NCI-H1048 (cell line): ENCODE measurements at places on chromosomes 6 and 20.

DNA sequence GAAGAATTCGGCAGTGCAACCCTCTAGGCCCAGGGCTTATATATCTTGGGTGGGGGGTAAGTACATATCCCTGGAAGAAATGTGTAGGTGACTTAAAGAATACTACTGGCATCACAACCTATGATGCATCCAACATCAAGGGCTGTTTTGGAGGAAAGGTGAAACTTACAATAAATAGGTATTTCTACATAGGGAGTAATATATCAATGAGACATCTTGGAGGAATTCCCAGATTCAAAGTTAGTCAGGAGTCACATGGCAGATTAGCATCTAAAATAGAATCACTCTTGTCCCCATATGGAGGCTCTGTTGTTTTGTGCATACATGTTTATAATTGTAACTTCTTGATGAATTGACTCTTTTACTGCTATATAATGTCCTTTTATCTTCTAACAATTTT, 375.5 kb downstream of the PAX1 start:
- DNase-seq: no peak

DNA sequence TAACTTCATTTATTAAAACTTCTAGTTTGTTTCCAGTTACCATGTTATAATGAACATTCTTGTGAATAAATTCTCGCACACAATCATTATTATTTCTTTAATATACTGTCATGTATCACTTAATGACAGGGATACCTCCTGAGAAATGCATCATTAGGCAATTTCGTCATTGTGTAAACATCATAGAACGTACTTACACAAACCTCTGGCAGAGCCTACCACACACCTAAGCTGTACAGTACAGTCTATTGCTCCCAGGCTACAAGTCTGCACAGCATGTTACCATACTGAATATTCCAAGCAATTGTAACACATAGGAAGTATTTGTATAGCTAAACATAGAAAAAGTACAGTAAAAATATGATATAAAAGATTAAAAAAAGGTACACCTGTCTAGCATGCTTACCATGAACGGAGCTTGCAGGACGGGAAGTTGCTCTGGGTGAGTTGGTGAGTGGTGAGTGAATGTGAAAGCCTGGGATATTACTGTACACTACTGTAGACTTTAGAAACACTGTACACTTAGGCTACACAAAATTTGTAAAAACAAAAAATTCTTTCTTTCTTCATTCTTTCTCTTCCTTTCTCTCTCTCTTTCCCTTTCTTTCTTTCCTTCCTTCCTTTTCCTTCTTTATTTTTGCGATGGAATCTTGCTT, 268.2 kb upstream of the SOX4 start:
- no peak for DNase-seq

DNA sequence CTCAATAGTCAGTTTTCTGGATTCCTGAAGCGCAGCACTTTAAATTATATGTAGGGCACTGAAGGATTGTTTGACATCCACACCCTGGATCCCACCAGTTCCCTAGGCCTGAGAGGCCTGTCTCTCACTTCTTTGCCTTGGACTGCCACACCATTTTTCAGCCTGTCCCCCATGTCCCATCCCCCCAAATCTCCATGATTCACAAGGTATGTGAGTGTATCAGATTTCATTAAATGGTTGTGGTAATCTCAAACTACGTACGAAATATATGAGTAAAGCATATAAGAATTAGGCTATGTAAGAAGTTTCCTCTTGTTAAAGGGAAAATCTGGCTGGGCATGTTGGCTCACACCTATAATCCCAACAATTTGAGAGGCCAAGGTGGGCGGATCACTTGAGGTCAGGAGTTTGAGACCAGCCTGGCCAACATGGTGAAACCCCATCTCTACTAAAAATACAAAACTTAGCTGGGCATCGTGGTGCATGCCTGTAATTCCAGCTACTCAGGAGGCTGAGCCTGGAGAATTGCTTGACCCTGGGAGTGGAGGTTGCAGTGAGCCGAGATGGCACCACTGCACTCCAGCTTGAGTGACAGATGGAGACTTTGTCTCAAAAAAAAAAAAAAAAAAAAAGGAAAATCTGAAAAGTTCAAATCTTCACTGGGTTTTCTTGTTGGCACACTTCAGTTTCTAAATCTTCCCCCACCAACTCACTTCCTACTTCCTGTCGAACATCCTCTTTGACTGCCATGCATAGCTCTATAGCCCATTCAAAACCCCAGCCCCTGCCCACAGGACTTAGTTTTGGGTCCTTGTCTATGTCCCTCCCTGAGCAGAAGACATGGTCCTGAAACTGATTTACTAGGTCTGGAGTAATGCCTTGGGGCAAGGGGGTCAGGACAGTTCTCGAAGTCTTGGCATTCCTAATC, 97.3 kb upstream of the SHLD1 start:
- no peak for DNase-seq

GRCh38 chr6:156601152-156602065, 175.8 kb upstream of the ARID1B start:
- DNase-seq: no peak

GRCh38 chr6:143110572-143110971, 49.9 kb downstream of the AIG1 start:
- no peak for DNase-seq

DNA sequence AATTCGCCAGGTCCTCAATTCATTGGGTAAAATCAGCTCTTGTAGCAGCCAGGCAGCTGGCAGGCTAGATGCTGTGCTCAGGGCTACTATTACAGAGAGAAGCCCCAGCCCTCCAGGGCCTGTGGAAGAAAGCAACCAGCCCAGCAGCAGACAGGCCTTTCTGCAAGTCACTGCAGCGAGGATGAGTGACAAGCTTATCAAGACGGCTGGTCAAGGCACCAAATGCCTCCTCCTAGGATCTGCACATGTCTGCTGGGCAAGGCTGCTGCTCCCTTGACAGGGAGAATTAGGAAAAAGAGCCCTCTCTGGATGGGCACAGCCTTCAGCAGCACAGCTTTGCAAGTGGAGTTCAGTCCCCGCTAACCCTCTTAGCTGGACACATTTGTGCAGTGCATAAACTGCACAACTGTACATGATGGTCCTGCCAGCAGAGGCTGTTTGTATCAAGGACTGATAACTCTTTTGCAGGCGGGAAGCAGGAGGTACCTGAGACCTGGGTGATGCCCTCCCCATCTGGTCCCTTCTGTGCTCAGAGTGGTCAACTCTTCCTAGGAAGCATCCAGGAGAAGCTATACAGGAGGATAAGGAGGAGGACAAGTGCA, 89.9 kb downstream of the CDC5L start:
- DNase-seq: no peak

DNA sequence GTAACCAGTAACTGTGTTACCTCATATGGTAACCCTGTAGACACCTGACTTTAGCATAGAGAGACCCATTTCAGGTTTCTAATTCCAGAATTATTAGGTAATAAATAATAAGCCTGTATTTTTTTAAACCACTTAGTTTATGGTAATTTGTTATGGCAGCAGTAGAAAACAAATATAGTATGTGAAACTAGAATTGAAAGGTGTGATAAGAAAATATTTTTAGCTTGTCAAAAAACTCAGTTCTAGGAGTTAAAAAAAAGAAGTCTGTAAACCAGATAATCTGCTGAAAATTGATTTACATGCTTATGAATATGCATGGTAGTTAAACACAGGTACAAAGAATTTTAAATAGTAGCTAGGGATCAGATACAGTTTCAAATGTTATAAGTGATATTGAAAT, 695.0 kb upstream of the GJE1 start:
- DNase-seq: no peak

GRCh38 chr20:44287272-44288097, 23.5 kb downstream of the FITM2 start:
- no peak for DNase-seq

GRCh38 chr6:111780393-111780792, 92.9 kb downstream of the FYN start:
- no peak for DNase-seq

GRCh38 chr6:35497571-35498421, 917 bp upstream of the TEAD3 start:
- no peak for DNase-seq

GRCh38 chr6:157881342-157881741, 58.3 kb downstream of the SNX9 start:
- DNase-seq: no peak

DNA sequence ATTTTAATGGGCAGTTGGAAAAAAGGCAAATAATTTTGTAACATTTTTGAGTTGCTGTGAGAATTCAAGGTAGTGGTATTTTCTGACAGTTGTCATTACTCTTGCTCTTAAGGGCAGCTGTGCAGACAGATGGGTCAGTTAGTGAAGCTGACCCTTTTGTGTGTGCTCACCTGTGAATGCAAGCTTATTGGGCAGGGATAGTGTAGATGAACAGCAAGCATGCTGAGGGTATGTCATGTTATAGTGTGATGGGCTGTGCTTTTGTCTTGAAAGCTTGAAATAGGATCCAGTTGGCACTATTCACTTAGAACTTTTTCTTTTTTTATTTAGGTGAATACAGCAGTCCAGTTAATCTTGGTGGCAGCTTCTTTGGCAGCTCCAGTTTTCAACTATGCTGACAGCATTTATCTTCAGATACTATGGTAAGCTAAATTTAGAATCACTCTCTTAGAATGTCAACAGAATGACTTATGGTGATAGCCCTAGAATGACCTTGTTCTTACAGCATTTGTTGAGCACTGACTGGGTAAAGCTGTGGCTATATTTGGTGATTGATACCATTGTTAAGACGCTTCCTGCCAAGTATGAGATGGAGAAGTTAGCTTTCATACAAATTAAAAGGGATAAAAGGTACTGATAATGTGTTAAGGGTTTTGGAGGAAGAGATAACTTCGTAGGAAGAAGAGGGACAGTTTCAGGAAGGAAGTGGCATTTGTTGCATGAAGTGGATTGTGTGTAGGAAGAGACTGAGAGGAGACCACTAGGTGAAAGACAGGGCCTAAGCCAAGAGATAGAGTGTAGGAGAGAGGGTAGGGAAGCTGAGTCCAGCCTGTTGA, 19.5 kb downstream of the LRRN4 start:
- DNase-seq: no peak

DNA sequence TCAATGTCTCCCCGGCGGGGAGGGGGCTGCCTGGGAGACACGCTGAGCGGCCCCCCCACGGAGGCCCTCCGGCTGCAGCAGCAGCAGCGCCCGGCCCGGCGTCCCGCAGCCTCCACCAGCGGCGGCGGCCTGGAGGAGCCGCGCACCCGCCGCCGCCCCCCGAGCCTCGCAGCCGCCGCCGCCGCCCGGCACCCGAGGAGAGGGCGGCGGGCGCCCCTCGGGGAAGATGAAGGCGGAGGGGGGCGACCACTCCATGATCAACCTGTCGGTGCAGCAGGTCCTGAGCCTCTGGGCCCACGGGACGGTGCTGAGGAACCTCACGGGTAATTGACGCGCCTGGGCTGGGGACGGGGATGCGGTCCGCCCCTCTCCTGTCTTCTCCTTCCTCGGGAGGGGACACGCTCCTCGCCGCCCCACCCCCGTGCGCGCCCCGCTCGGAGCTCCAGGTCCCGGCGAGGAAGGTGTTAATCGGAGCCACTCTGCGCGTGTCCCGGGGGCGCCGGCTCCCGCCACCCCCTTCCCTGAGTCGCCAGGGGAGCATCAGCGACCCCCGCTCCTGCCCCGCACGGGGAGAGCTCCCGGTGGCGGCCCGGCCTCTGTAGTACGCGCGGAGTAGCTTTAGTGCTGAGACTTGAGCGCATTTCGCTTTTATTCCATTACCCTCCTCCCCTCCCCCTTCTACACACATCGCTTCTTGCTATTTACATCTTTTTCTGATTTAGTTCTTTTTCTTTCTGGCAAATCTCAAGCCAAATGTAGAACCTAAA, 686 bp downstream of the TMEM170B start:
- DNase-seq: no peak

GRCh38 chr6:53906842-53907241, 112.0 kb downstream of the LRRC1 start:
- DNase-seq: no peak

- no peak for DNase-seq
These were observed 200.6 kb downstream of the GMPR start for GRCh38 chr6:16438718-16439591.

GRCh38 chr6:20319520-20320357, 81.9 kb upstream of the E2F3 start:
- DNase-seq: no peak

GRCh38 chr6:141307309-141307998, 825.3 kb upstream of the GJE1 start:
- no peak for DNase-seq

DNA sequence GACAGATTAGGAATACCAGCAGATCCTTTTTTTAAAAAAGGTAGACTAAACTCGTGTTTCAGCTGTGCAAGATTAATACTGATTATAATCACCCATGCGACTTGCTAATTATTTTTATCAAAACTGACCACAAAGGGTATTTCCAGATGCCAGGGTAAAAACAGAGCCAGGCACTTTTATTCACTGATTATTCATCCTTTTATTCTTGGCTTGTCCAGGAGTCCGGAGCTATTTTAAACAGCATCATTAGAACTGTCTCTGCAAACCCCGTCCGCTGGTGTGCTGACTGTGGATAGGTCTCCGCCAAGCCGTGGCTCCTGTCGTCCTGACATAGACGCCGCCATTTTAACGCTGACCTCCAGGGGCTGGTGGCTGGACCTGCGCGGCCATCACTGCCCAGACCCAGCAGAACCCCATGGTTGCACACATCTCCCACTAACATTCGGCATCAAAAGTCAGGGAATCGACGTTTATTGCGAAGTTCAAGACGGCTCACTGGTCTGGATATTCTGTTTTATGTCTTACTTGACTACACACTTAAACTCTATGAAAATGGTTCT, 364.8 kb downstream of the THBS2 start:
- DNase-seq: no peak

DNA sequence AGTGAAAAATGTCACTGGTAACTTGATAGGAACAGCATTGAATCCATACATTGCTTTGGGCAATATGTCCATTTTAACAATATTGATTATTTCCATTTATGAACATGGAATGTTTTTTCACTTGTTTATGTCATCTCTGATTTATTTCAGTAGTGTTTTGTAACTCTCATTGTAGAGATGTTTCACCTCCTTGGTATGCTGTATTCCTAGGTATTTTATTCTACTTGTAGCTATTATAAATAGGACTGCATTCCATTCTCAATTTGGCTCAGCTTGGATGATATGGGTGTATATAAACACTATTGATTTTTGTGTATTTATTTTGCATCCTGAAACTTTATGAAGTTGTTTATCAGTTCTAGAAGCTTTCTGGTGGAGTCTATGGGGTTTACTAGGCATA, 730.3 kb downstream of the DOK5 start:
- no peak for DNase-seq

- DNase-seq: no peak
These were observed 109.9 kb downstream of the RIN2 start for GRCh38 chr20:19867940-19868371.

GRCh38 chr6:110786696-110787095, 28.6 kb downstream of the CDK19 start:
- no peak for DNase-seq
